ENCODE measurements at places on chromosomes 5 and 9.

DNA sequence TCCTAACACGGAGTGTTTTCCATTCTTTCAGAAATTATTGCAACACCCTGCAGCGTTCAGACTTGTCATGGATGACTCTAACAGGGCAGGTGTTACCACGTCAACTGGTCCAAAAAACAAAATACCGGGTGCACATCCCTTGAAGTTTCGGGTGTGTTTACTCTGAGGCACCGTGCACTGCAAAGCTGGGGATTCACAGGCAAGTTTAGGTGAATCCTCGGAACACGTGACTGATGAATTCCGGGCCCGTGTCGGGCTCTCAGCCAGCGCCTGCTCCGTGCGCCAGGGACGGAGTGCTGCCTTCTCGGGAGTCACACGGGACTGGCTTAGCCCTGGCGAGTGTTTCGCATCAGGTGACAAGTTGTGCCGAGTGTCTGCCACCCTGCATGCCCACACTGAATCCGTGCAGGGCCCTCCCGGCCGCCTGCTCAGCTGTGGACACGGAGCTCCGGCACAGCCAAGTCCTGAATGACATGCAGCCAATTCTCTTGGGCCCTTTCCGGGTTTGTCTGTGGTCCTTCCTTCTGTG is 66.0 kb upstream of the IRX4 start:
- peak overlapping the region; percentile 39 for H3K4me3 ChIP-seq
- DNase-seq = no peak
- H3K36me3 ChIP-seq = no peaks in the 10 kb centered on the region
- H3K27ac ChIP-seq = peak overlapping the region; percentile 80
- peaks cover 17% of the 10 kb centered on the region for H3K4me1 ChIP-seq
- no peaks in the 10 kb centered on the region for H3K27me3 ChIP-seq

GRCh38 chr5:149206524-149207141 is 65.0 kb upstream of the AFAP1L1 start:
- H3K4me1 ChIP-seq = peaks cover 9% of the 10 kb centered on the region
- no peak overlapping the region for H3K27ac ChIP-seq
- DNase-seq = no peak
- H3K4me3 ChIP-seq = no peak overlapping the region

DNA sequence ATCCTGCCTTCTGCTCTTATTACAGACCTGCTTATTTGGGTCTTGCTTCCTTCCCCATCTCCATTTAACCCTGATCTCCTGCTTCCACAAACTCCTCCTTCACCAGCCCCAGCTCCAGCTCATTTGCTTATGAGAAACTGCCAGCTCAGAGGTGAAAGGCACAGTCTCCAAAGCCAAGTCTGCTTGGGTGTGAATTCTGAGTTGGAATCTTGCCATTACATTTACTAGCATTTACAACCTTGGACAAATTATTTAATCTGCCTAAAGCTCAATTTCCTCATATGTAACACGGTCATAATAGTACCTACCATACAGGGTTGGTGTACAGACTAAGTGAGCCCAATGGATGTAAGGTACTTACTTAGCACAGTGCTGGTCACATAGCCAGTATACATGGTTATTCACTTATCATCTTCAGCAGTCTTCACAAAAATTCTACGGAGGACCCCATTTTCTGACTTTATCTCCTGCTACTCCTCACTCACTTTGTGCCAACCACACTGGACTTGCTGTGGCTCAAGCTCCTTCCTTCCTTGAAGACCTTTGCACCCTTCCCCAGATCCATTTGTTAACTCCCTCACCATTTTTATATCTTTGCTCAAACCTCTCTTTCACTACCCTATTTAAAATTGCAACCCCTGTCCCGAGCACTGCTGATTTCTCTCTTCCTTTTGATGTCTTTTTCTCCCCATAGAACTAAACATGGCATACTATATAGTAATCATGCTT is 86.2 kb downstream of the DOCK2 start:
- H3K4me3 ChIP-seq = no peak overlapping the region
- no peaks in the 10 kb centered on the region for H3K4me1 ChIP-seq

DNA sequence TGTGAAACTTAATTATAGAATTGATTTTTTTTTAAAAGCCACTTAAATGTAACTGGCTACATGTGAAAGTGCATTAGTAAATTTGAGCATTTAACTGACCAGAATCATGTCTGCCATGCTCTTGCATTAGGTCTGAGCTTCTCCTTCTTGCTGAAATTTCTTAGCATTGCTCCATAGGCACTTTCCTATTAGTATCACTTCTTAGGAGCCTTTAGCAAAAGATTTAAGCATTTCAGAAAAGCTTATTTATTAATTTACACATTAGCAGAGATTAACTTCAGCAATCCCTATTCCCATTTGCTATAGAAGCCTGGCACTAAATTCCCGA is 211.0 kb downstream of the SNX18 start:
- H3K27me3 ChIP-seq = no peaks in the 10 kb centered on the region
- H3K4me3 ChIP-seq = no peak overlapping the region
- H3K27ac ChIP-seq = no peak overlapping the region
- DNase-seq = no peak
- peaks cover 13% of the 10 kb centered on the region for H3K4me1 ChIP-seq

DNA sequence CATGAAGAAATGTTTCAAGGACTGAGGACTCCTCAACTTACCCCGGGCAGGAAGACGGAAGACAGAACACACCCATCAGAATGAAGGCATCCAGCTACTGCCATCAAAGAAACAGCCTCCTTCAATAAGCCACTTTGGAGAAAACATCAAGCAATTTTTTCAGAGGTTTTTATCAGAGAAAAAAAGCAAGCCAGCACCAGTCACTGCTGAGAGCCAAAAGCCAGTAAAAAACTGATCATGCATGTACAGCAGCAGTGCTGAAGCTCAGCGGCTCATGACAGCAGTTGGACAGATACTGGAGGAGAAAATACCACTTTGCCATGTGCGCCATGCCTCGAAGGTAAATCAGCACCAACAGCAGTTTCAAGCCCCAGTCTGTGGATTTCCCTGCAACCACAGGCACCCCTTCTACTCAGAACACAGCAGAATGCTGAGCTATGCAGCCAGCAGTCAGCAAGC is 10.1 kb upstream of the ZNF484 start:
- H3K4me1 ChIP-seq = no peaks in the 10 kb centered on the region
- no peaks in the 10 kb centered on the region for H3K36me3 ChIP-seq
- H3K4me3 ChIP-seq = no peak overlapping the region
- H3K27me3 ChIP-seq = peaks cover 3% of the 10 kb centered on the region

GRCh38 chr5:171311322-171312077 is 2.5 kb downstream of the TLX3 start:
- no peak overlapping the region for H3K27ac ChIP-seq
- no peak for DNase-seq
- peak overlapping the region; percentile 35 for H3K4me3 ChIP-seq

DNA sequence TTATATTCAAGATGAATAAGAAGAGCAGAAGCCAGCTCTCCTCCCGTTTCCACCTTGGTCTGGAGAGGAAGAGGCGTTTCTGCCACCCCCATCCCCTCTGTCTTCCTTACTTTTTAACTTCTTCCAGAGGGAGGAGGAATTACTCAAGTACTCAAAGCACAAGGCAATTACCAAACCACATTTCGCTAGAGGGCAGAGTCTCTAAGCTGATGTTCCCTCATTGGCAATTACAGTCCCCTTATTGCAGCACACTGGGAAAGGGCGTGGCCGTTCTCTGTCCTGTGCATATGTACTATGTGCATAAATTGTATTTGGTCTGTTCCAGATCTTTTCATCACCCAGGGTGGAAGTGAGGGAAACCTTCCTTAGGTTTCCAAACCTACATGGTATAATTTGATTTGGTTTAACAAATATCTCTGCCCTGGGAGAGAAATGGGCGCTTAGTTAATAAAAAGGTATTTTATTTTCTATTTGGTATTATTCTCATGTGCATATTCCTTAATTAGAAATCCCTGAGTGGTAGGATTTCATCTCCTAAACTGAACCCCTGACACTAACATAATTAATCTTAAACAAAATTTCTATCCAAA is 29.8 kb upstream of the ALDOB start:
- H3K27me3 ChIP-seq = no peaks in the 10 kb centered on the region
- DNase-seq = no peak
- no peaks in the 10 kb centered on the region for H3K36me3 ChIP-seq

DNA sequence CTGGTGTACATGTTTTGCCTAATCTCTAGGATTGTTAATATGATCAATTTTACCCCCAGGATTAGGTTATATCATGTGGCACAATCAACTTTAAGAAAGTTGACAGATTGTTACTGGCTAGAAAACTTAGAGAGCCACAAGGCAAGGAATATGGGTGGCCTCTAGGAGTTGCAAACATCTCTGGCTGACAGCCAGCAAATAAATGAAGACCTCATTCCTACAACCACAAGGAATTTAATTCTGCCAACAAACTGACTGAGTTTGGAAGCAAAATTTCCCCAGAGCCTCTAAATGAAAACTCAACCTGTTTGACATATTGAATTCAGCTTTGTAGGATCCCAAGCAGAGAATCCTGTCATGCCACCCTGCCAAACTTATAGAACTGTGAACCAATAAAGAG is 196.4 kb upstream of the PTGER4 start:
- no peaks in the 10 kb centered on the region for H3K27me3 ChIP-seq
- no peak overlapping the region for H3K4me3 ChIP-seq
- no peak overlapping the region for H3K27ac ChIP-seq
